ENCODE measurements at places on chromosomes 4 and X. TPM values are rescaled to one million over a fixed set of nuclear protein-coding genes. Genes with fewer than 3 reads are reported as not detected.

- no peak for DNase-seq
Measured at GRCh38 chr4:80185787-80186548, 11.3 kb upstream of the PRDM8 start.

DNA sequence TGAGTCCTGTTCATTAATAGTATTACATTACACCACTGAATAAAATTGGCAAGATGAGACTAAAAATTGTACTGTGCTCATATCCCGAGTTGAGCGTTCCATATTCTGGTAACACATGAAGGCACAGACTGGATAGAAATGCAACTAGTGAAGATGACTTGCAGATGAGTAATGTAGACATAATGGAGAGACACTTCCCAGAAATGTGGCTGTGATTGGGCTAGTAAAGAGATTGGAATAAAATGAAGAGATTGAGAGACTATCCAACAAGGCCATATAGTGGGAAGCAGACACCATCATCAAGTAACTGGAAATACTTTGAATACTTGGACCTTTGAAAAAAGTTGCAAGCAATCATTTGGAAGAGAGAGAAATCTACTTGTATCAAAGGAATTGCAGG, 77.3 kb downstream of the DCAF8L1 start:
- no peak for DNase-seq

- DNase-seq: no peak
Measured at GRCh38 chrX:41257801-41258200, 76.2 kb upstream of the DDX3X start.

The PCDH7 gene
- 34.1 TPM for polyA plus RNA-seq

DNA sequence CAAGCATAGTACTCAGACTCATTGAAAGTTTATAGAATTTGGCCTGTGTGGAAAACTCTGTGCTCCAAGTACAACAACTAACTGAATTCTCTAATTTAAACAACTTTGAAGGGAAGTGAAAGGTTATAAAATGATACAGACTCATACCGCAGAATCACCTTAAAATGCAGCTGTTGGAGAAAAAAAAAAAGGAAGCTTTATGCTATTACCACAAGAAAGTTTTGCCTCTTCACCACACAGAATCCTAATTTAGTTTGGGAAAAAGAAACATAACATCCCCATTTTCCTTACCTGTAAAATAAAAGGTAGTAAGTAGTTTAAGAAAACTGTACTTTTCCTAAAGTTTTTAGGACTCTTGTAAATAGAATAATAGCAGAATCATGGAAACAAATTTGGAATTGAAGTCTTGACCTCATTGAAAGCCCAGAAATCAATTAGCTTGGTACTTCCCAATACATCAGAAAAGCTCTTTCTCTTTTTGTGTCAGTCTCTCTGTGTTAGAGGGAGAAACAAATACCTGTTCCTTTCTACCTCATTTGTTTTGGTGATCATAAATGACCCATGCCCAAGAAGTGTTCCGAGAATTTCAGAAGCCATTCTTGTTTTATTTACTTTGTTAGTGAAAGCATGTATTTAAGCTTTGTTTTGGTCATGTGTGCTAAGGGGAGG, 78.8 kb downstream of the NFKB1 start:
- no peak for DNase-seq

- DNase-seq: no peak
Measured at GRCh38 chrX:29196501-29196900, 609.3 kb downstream of the IL1RAPL1 start.

The SLC25A53 gene
- polyA plus RNA-seq: 6.5 TPM

- no peak for DNase-seq
Measured at GRCh38 chrX:74534569-74535038, 79.8 kb downstream of the RLIM start.

DNA sequence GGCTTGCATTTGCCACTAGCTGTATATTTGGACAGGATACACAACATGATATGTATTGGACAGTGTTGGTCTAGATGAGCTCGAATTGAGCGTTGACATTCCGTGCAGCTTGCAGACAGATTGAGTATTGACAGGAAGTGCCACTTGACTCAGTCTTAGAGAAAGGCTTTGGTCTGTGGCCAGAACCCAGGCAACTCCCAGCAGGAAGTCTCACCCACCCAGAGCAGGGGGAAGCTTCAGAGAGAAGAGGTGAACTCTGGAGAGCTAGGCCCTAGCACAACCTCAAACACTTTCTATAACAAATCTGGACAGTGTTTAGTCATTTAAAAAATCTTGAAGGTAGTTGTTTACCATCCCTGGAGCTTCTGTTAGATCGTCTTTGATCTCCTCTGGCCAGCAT, 280.5 kb downstream of the FBXW7 start:
- no peak for DNase-seq

The DDIT4L gene
- 18.3 TPM for polyA plus RNA-seq

GRCh38 chrX:153400146-153401132, 711 bp downstream of the PNMA6E start:
- DNase-seq: no peak

The SSX3 gene
- not detected for polyA plus RNA-seq

- peak; percentile 1 for DNase-seq
Measured at GRCh38 chrX:114959729-114960128, 57.7 kb downstream of the IL13RA2 start.

DNA sequence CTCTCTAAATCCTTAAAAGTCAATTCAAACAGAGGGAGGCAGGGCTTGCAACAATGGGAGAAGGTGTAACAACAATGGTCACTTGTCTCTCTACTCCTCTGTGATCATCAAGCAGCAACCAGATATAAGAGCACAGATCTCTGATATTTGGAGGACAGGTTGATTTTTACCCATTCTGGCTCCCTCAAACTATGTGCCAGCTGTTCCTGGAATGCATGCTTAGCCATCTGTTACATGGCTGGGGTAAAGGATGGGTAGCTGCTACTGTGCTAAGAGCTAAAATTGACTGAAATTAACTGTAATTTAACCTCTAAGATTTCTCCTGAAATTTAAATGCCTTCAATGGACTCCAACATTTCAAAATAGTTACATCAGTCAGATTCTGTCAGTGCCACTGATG, 1459.9 kb downstream of the PCDH7 start:
- DNase-seq: peak; percentile 6

DNA sequence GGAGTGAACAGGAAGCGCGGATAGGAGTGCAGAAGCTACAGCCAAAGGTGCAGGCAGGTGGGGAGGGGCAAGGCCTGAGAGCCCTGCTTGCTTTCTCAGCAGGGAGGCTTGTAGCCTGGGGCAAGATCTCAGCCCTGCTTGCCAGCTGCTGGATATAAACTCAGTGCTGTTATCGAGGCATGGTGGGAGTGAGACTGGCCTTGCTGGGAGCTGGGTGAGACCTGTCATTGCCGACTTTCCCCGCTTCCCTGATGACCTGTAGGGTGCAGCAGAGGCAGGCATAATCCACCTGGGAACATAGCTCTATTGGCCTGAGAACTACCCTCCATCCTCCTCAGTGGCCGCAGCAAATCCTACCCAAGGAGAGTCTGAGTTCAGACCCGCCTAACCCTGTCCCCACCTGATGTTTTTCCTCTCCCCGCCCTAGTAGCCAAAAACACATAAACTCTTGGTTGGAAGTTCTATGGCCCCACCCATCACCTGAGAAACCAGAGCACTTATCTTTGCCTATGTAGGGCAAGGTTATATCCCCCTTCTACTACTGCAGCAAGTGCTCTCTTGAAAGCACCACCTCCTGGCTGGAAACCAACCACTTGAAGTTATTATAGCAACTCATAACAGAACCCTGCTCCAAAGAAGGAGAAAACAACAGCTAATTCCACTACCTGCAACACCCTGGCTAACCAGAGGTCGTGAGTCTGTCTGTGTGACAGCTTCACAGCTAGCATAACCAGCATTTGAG, 80.7 kb downstream of the FHIP1A start:
- no peak for DNase-seq

The RBBP7 gene
- 159 TPM for polyA plus RNA-seq

The CFI gene
- polyA plus RNA-seq: 7.3 TPM

Measured in hindlimb muscle (tissue), 1 donor.